ENCODE measurements at places on chromosomes 3 and 15. TPM values are rescaled to one million over a fixed set of nuclear protein-coding genes. Genes with fewer than 3 reads are reported as not detected.

GABRA5 gene
- not detected for total RNA-seq

DNA sequence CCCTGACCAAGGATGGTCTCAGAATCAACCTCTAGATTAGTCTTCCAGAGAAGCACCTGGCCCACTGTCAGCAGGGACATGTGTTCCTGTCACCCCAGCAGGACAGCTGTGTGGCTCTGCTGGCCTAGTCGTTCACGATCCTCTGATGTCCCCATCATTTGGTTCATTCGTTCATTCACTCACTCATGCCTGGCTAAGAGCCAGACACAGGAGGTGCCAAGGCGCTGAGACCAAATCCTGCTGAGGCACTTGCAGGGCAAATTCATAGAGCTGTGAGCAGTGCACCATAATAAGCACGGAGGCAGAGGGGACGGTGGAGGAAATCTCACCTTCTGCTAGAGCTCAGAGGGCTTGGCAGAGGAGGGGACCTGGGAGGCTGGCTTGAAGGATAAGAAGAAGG is 49.9 kb upstream of the FGD5 start:
- H3K4me1 ChIP-seq: no peaks in the 10 kb centered on the region
- no peak for DNase-seq
- H3K27me3 ChIP-seq: no peaks in the 10 kb centered on the region
- no peak overlapping the region for H3K27ac ChIP-seq

- H3K4me3 ChIP-seq: no peak overlapping the region
- H3K27ac ChIP-seq: no peak overlapping the region
- no peaks in the 10 kb centered on the region for H3K4me1 ChIP-seq
- H3K36me3 ChIP-seq: no peaks in the 10 kb centered on the region
These were observed 720.3 kb upstream of the ARPP21 start for GRCh38 chr3:34919025-34919424.

ZNF35 gene
- 11.2 TPM for total RNA-seq

GRCh38 chr3:75262661-75263060 is 401.5 kb upstream of the FRG2C start:
- no peak overlapping the region for H3K4me3 ChIP-seq
- no peaks in the 10 kb centered on the region for H3K36me3 ChIP-seq
- no peaks in the 10 kb centered on the region for H3K27me3 ChIP-seq
- DNase-seq: no peak
- H3K4me1 ChIP-seq: no peaks in the 10 kb centered on the region
- no peak overlapping the region for H3K27ac ChIP-seq

GRCh38 chr3:40615918-40616819 is 91.4 kb downstream of the ZNF621 start:
- H3K4me1 ChIP-seq: no peaks in the 10 kb centered on the region
- no peak overlapping the region for H3K4me3 ChIP-seq
- DNase-seq: no peak
- H3K27me3 ChIP-seq: no peaks in the 10 kb centered on the region
- H3K27ac ChIP-seq: no peak overlapping the region

ESYT3 gene
- total RNA-seq: 0.51 TPM

DNA sequence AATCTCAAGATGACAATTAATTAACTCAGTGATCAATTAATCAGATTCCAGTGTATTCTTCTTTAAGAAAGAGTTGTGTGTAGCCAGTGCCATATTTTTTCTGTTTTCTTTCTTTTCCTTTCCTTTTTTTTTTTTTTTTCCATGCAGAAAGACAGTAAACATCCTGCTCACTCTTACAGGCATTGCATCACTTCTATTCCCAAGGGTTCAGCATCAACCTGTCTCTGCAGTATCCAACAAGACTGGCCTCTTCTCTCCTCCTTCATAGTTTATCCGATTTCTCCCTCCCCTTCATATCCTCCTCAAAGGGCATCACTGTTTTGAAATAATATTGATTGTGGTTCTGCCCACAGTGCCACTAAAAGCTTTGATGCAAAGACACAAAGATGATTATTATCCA is 17.0 kb upstream of the SLC9A9 start:
- DNase-seq: no peak
- no peaks in the 10 kb centered on the region for H3K36me3 ChIP-seq
- H3K4me3 ChIP-seq: no peak overlapping the region
- no peak overlapping the region for H3K27ac ChIP-seq
- no peaks in the 10 kb centered on the region for H3K27me3 ChIP-seq

LIPH gene
- total RNA-seq: under 0.01 TPM

- no peaks in the 10 kb centered on the region for H3K27me3 ChIP-seq
- no peaks in the 10 kb centered on the region for H3K36me3 ChIP-seq
- no peak for DNase-seq
- no peak overlapping the region for H3K27ac ChIP-seq
- H3K4me3 ChIP-seq: no peak overlapping the region
These were observed 11.6 kb downstream of the ADAMTS17 start for GRCh38 chr15:100330221-100330620.

DNA sequence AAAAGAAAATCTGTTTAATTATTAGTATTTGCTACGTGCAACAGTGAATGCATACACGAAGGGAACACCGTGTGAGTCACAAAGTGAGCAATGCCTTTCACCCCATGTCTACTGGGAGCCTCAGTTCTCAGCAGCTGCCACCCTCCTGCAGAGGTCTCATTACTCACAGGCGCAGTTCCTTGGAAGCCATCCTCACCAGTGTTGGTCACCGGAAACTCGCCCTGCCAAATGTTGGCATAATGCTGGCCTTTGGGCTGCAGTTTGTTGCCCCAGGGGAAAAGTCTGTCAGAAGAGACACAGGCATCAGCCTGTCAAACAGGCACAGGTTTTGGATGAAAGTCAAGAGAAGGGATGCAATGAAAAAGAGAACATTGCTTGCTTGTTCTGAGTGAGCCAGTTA is 50.1 kb downstream of the SUMF1 start:
- peak; percentile 88 for DNase-seq
- H3K36me3 ChIP-seq: no peaks in the 10 kb centered on the region
- no peak overlapping the region for H3K4me3 ChIP-seq
- no peaks in the 10 kb centered on the region for H3K27me3 ChIP-seq
- H3K4me1 ChIP-seq: peaks cover 16% of the 10 kb centered on the region
- peak overlapping the region; percentile 33 for H3K27ac ChIP-seq

- H3K27ac ChIP-seq: peak overlapping the region; percentile 62
- peaks cover 6% of the 10 kb centered on the region for H3K36me3 ChIP-seq
- H3K4me1 ChIP-seq: peaks cover 26% of the 10 kb centered on the region
- H3K27me3 ChIP-seq: no peaks in the 10 kb centered on the region
- H3K4me3 ChIP-seq: no peak overlapping the region
These were observed 27.1 kb downstream of the TBC1D2B start for GRCh38 chr15:78050441-78050809.

DNA sequence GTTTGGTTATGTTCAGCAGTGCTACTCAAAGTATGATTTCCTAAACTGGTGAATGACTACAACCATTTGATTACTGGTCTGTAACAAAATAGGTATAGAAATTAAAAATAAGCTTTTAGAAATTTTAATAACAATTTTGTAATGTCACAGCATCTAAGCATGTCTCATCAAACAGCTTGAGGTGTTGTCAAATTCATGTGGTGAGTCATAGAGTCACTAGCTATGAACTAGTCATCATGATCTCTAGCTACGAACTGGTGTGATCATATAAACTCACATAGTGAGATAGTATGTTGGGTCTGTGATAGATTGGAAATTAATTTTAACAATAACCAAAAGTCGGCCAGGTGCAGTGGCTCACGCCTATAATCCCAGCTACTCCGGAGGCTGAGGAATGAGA is 213.9 kb upstream of the RBMS3 start:
- no peaks in the 10 kb centered on the region for H3K27me3 ChIP-seq
- H3K27ac ChIP-seq: no peak overlapping the region
- H3K4me1 ChIP-seq: no peaks in the 10 kb centered on the region
- DNase-seq: no peak

GRCh38 chr15:38148471-38148870 is 104.2 kb upstream of the SPRED1 start:
- H3K36me3 ChIP-seq: no peaks in the 10 kb centered on the region
- peak; percentile 29 for DNase-seq
- H3K27ac ChIP-seq: no peak overlapping the region
- no peaks in the 10 kb centered on the region for H3K4me1 ChIP-seq
- no peak overlapping the region for H3K4me3 ChIP-seq
- H3K27me3 ChIP-seq: no peaks in the 10 kb centered on the region

CCDC39 gene
- under 0.01 TPM for total RNA-seq

- H3K36me3 ChIP-seq: no peaks in the 10 kb centered on the region
- H3K4me3 ChIP-seq: no peak overlapping the region
- H3K4me1 ChIP-seq: peaks cover 20% of the 10 kb centered on the region
- H3K27ac ChIP-seq: no peak overlapping the region
These were observed 32.5 kb upstream of the TM4SF4 start for GRCh38 chr3:149442043-149442442.

DNA sequence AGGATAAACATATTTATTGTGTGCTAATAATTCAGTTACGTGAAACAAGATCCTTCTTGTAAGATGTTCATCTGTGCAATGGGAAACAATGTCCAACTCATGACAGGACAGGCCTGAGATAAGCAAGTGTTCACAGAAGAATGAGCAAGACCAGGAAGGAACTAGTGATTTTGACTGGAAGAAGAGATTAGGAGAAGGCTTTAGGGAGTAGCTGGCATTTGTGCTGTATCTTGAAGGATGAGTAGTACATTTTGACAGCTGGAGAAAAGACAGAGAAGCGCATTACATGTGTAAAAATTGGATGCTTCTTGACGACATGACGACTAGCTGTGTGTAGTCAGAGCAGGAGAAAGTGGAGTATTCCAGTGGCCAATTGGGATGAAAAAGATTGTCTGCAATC is 48.4 kb downstream of the GBE1 start:
- H3K4me3 ChIP-seq: no peak overlapping the region
- no peak overlapping the region for H3K27ac ChIP-seq
- no peaks in the 10 kb centered on the region for H3K27me3 ChIP-seq
- no peak for DNase-seq

DNA sequence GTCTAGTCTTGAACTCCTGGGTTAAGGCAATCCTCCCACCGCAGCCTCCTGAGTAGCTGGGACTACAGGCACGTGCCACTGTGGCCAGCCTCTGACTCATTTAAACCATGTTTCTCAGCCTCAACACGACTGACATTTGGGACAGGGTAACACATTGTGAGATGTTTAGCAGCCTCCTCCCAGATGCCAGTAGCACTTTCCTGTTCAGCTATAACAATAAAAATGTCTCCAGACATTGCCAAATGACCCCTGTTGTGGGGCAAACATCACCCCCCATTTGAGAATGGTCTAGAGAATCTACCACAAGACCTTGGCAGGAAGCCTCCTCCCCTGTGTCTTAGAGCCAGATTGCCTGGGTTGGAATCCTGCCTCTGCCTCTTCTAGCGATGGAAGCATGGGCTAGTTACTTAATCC is 8.4 kb downstream of the TMEM40 start:
- H3K36me3 ChIP-seq: no peaks in the 10 kb centered on the region
- no peak overlapping the region for H3K4me3 ChIP-seq
- H3K27me3 ChIP-seq: peaks cover 6% of the 10 kb centered on the region
- peak overlapping the region; percentile 72 for H3K27ac ChIP-seq
- H3K4me1 ChIP-seq: peaks cover 12% of the 10 kb centered on the region
- peak; percentile 86 for DNase-seq

DNA sequence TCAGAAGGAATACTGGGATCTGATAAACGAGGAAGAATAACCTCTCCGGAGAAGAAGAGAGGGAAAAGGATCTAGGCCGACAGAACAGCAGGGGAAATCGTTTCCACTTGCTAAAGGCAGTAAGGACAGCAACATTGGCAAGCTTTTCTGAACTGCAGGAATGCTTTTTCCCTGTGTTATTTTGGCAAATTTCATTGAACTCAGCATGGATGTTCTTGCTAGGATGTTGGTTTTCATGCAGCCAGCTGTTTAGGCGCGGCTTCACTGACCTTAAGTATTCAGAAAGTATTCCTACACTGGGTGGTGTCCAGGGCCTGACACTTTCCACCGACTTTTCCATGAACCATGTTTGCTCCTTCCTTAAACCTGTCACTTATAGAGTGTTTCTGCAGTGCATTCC is 489.7 kb downstream of the CNTN3 start:
- no peaks in the 10 kb centered on the region for H3K4me1 ChIP-seq
- H3K4me3 ChIP-seq: no peak overlapping the region
- no peak overlapping the region for H3K27ac ChIP-seq
- no peak for DNase-seq
- no peaks in the 10 kb centered on the region for H3K27me3 ChIP-seq
